ENCODE measurements at places on chromosomes 6 and 20.

DNA sequence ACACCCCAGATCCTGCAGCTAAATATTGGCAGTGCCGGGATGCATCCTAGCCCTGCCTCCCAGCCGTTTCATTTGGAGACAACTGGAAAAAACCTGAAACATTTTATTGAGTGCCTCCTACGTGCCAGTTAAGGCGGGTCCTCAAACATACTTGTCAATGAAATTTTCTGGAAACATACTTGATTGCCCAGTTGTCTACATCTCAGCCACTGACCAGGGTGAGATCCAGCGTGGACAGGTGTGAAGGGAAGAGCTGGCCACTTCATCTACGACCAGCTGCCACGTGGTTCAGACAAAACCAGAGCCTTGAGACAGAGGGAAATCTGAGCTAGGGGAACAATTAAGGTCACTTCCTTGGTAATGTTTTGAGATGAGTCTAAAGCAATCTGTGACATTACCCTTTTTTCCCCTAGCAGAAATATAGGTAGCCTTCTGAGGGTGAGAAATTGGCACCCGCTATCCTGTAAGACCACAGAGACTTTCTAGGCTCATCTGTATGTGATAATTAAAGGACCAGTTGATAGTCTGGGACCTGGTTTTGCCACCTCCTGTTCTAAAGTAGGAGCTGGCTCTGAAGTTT, 116.3 kb upstream of the MTHFD1L start:
- H3K27me3 ChIP-seq: no peaks in the 10 kb centered on the region
- H3K27ac ChIP-seq: no peak overlapping the region
- H3K4me1 ChIP-seq: peaks cover 33% of the 10 kb centered on the region
- H3K4me3 ChIP-seq: no peak overlapping the region
- no peak for DNase-seq

GRCh38 chr6:26607434-26608230, 10.9 kb downstream of the ABT1 start:
- no peaks in the 10 kb centered on the region for H3K36me3 ChIP-seq
- H3K4me1 ChIP-seq: no peaks in the 10 kb centered on the region
- peaks cover 12% of the 10 kb centered on the region for H3K27me3 ChIP-seq
- DNase-seq: no peak
- no peak overlapping the region for H3K4me3 ChIP-seq

- H3K27me3 ChIP-seq: no peaks in the 10 kb centered on the region
- H3K4me1 ChIP-seq: peaks cover 15% of the 10 kb centered on the region
Measured at GRCh38 chr6:53795702-53796450, 1.1 kb downstream of the LRRC1 start.

DNA sequence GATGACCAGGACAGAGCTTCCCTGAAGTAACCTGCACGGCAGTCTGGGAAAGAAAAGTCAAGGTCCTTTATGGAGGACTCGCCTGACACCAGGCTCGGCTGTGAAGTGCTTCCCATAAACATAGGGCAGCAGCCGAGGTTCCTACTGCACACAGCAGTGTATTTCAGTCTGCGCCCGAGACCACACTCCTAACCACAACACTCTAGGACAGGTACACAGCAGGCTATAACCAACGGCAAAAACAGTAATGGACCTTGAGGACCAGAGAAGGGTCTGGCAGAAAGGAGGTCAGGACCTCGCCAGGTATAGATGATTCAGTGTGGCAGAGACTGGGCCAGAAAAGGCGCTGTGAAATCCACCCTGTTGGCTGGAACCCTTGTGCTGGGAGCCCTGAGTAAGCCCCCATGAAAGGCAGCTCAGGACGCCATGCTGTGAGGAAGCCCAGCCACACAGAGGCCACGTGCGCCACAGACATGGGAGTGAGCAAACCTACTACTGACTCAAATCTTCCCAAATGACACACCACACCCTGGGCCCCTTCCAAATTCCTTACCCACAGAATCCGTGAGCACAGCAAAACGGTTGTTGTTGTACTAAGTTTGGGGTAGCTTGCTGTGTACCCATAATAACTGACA, 129.6 kb upstream of the CST7 start:
- no peak overlapping the region for H3K27ac ChIP-seq
- H3K27me3 ChIP-seq: no peaks in the 10 kb centered on the region
- H3K36me3 ChIP-seq: no peaks in the 10 kb centered on the region
- H3K4me1 ChIP-seq: no peaks in the 10 kb centered on the region

GRCh38 chr6:116300566-116300965, 20.8 kb upstream of the TSPYL1 start:
- no peaks in the 10 kb centered on the region for H3K27me3 ChIP-seq
- H3K4me3 ChIP-seq: no peak overlapping the region
- H3K4me1 ChIP-seq: peaks cover 8% of the 10 kb centered on the region

GRCh38 chr6:151065027-151065815, 174.5 kb upstream of the AKAP12 start:
- H3K36me3 ChIP-seq: no peaks in the 10 kb centered on the region
- no peaks in the 10 kb centered on the region for H3K27me3 ChIP-seq
- no peak for DNase-seq
- no peak overlapping the region for H3K4me3 ChIP-seq
- H3K27ac ChIP-seq: peak overlapping the region; percentile 48

GRCh38 chr6:41190791-41191190, 10.2 kb downstream of the TREML2 start:
- no peaks in the 10 kb centered on the region for H3K36me3 ChIP-seq
- no peak overlapping the region for H3K4me3 ChIP-seq
- no peak overlapping the region for H3K27ac ChIP-seq
- H3K4me1 ChIP-seq: no peaks in the 10 kb centered on the region
- H3K27me3 ChIP-seq: no peaks in the 10 kb centered on the region

- peaks cover 16% of the 10 kb centered on the region for H3K4me1 ChIP-seq
- no peaks in the 10 kb centered on the region for H3K27me3 ChIP-seq
- no peak for DNase-seq
- no peak overlapping the region for H3K27ac ChIP-seq
- H3K36me3 ChIP-seq: peaks cover 74% of the 10 kb centered on the region
Measured at GRCh38 chr6:149694921-149695320, 23.0 kb downstream of the LATS1 start.

DNA sequence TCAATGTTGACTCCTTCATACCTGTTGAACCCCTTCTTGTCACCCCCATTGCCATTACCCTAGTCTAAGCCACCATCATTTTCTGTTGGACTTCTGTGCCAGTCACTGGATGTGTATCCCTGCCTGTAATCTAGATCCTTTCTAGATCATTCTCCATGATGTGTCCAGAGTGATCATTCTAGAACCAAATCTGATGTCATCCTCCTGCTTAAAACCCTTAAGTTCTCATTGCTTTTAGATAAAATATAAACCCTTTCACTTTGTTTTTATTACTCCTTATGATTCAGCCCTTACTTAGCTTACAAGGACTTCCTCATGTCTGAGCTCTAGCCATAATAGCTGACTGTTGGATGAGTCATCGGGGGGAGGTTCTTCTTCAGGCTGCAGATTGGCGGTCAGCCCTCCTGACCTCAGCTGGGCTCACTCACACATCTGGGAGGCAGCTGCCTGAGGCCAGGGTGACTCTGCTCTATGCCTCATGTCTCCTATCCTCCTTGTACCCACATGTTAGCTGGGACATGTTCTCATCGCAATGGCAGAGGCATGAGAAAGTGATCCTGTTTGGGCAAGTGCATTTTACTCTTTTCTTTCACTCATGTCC, 287.6 kb downstream of the ESR1 start:
- DNase-seq: peak; percentile 61
- no peak overlapping the region for H3K27ac ChIP-seq
- H3K36me3 ChIP-seq: no peaks in the 10 kb centered on the region

DNA sequence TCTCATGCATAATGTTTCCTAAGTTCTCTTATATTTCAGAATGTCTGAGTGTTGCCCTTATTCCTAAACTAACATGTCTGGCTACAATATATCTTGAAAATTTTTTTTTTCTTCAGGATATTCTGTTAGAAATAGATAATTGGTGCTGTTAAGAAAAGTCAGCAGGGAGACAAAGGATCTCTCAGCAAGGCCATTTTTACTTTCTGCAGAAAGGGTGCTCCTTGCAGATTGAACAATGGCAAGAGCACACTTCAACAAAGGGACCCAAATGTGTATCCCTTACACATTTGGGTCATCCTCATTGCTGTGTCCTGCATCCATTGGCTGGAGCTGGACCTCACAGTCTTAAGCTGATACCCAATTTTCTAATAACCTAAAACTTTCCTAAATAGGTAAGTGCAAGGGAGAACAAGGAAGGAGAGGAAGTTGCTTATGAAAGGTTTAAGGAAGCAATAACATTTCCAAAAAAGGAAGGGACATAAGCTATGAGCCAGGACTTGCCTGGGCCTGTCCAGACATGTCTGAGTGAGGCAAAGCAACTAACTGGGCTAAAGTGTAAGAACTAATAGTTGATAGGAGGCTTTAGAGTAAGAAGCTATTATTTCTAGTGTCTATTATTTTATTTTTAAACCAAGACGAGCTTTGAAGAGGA, 429.6 kb downstream of the BCKDHB start:
- no peaks in the 10 kb centered on the region for H3K4me1 ChIP-seq
- no peaks in the 10 kb centered on the region for H3K36me3 ChIP-seq
- H3K4me3 ChIP-seq: no peak overlapping the region
- DNase-seq: no peak

GRCh38 chr6:77543601-77544000, 80.3 kb upstream of the HTR1B start:
- H3K4me3 ChIP-seq: no peak overlapping the region
- no peaks in the 10 kb centered on the region for H3K36me3 ChIP-seq
- no peaks in the 10 kb centered on the region for H3K4me1 ChIP-seq
- no peaks in the 10 kb centered on the region for H3K27me3 ChIP-seq
- H3K27ac ChIP-seq: no peak overlapping the region

DNA sequence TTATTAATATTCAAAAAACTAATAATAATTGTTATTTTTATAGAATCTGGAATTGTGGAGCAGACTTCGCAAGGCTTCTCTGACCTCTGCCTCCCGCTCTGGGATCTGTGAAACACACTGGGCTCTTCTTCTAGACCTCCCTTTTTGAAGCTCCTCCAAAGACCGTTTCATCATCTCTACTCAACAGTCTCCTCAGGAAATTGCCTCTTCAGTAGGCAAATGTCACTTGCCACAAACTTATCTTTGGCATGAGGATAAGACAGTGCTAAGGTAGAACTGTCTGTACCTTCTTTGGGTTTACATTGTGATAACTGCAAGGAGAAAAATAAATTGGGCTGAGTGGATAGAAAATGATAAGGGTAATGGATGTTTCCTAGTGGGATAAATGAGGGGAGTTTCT, 2.3 kb upstream of the MAS1L start:
- H3K4me3 ChIP-seq: no peak overlapping the region
- H3K36me3 ChIP-seq: no peaks in the 10 kb centered on the region
- H3K27ac ChIP-seq: no peak overlapping the region
- no peak for DNase-seq
- peaks cover 7% of the 10 kb centered on the region for H3K27me3 ChIP-seq
- H3K4me1 ChIP-seq: no peaks in the 10 kb centered on the region

DNA sequence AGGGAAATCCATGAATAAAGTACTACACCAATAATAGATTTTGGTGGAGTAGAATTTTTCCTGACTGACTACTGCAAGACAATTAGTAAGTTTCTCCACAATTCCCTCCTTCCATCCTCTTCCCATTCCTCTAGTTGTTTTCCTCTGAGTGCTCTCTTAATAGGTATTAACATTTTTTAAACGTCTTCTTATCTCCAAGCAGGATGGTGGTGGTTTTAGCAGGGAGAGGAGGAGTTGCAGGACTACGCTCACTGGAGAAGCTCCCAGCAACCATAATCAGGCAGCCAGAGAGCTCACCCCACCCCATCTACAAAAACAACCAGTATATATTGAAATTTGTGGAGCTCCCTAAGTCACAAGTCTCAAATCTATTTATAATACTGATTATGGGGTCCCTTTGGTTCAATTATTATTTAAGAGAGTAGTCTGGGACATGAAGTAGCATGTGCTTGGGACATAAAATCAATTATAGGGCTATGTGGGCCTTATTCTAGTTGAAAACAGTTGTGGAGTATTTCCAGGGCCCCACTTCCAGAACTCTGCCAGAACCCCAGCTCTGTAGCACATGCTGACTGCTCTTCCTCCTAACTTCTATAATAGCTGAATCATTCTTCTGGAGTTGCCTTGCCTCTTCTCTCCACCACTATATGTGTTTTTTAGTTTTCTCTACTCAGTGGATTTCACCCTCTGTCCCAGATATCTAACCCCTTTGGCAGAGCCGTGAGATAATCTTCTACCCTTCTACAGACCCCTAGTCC, 49.8 kb downstream of the MYB start:
- H3K36me3 ChIP-seq: no peaks in the 10 kb centered on the region
- no peak for DNase-seq
- no peaks in the 10 kb centered on the region for H3K4me1 ChIP-seq
- no peak overlapping the region for H3K27ac ChIP-seq
- H3K4me3 ChIP-seq: no peak overlapping the region

GRCh38 chr6:90230548-90231215, 66.0 kb downstream of the BACH2 start:
- H3K36me3 ChIP-seq: no peaks in the 10 kb centered on the region
- no peak for DNase-seq
- no peak overlapping the region for H3K4me3 ChIP-seq
- no peaks in the 10 kb centered on the region for H3K27me3 ChIP-seq
- peak overlapping the region; percentile 38 for H3K27ac ChIP-seq

- H3K36me3 ChIP-seq: no peaks in the 10 kb centered on the region
- no peaks in the 10 kb centered on the region for H3K27me3 ChIP-seq
- no peak overlapping the region for H3K27ac ChIP-seq
- H3K4me3 ChIP-seq: no peak overlapping the region
- no peak for DNase-seq
Measured at GRCh38 chr6:90231308-90231707, 65.3 kb downstream of the BACH2 start.

DNA sequence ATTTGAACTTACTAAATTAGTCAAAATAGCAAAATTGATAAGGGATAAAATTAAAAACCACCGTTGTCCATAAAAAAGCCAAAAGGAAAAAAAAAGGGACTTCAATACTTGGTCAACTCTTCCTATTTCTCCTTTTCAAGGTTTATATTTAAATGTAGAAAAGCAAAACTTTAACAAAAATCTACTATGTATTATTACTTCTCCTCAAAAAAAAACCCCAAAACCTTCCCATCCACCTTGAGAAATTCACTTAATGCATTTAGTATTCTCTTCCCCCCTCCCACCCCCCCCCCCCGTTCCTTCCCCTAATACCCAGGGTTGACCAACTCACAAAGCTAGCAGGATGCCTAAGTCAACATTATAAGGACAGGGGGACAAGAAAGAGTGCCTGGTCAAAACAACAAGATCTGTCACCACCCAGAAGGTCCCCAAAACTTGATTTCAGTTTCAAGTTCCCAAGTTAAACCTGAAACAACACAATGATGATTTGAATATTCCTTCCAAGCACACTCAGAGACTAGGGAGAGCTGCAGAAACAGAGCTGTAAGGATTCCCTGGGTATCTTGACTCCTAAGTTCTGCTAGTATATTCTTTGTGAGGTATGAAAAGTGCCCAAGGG, 14.6 kb downstream of the GMDS start:
- H3K4me1 ChIP-seq: no peaks in the 10 kb centered on the region
- H3K27me3 ChIP-seq: no peaks in the 10 kb centered on the region
- no peak overlapping the region for H3K4me3 ChIP-seq
- H3K27ac ChIP-seq: no peak overlapping the region
- H3K36me3 ChIP-seq: no peaks in the 10 kb centered on the region

DNA sequence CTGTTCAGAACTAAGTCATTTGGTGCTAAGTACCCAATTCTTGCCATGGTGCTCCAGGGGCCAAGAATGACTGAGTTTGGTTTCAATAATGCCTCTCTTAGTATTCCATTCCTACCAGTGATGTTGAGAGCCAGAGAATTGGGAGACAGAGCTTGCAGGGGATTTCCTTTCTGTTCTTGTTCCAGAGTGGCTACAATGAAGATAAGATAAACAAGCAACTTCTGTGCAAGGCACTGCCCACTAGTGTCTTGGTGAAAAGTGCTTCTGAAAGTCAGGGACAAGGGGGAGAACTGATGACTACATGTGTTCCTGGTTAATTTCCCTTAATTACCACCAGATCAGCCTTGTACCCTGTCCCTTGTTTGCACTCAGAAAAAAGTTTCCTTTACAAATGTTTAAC, 421.6 kb downstream of the BCKDHB start:
- no peaks in the 10 kb centered on the region for H3K36me3 ChIP-seq
- H3K27ac ChIP-seq: no peak overlapping the region
- no peak overlapping the region for H3K4me3 ChIP-seq
- DNase-seq: no peak
- H3K27me3 ChIP-seq: no peaks in the 10 kb centered on the region
- H3K4me1 ChIP-seq: peaks cover 11% of the 10 kb centered on the region

Measured in heart right ventricle (tissue), 16 donors.